ENCODE measurements at places on chromosomes 11 and 22.

GRCh38 chr11:71452199-71453036 is 585 bp upstream of the NADSYN1 start:
- peak overlapping the region; percentile 96 for H3K4me3 ChIP-seq
- peaks cover 28% of the 10 kb centered on the region for H3K4me1 ChIP-seq
- H3K27me3 ChIP-seq: no peaks in the 10 kb centered on the region
- peaks cover 68% of the 10 kb centered on the region for H3K36me3 ChIP-seq
- peak; percentile 31 for DNase-seq

DNA sequence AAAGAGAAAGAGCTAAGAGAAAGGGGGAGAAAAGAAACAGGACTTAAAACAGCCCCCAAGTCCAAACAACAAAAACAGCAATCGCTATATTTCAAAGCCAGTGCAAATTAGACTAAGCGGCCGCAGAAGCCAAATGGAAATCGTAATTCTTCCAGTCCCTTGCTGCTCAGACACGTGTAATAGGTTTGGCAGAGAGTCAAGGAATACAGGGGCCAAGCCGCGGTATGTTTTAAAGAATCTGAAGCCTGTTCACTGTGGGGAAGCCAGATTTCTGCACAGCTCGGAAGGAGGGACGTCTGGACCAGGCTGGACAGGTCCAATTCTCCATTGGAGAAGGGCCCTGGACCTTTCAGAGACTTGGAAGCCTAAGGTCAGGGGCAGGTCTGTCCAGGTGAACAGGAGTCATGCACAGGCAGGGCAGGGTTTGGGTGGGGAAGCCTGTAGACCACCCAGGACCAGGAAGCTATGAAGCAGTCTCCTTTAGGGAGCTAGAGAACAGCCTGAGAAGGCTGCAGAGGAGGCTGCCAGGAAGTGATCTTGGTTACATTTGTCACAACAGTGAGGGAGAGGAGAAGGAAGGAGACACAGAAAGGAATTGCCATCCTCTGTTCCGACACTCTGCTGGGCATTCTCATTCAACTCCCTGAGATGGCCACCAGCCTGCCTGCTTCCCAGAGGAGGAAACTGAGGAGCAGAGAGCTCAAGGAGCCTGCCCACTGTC is 265.5 kb upstream of the ISX start:
- H3K4me3 ChIP-seq: no peak overlapping the region
- H3K27me3 ChIP-seq: no peaks in the 10 kb centered on the region
- H3K36me3 ChIP-seq: no peaks in the 10 kb centered on the region
- no peaks in the 10 kb centered on the region for H3K4me1 ChIP-seq

DNA sequence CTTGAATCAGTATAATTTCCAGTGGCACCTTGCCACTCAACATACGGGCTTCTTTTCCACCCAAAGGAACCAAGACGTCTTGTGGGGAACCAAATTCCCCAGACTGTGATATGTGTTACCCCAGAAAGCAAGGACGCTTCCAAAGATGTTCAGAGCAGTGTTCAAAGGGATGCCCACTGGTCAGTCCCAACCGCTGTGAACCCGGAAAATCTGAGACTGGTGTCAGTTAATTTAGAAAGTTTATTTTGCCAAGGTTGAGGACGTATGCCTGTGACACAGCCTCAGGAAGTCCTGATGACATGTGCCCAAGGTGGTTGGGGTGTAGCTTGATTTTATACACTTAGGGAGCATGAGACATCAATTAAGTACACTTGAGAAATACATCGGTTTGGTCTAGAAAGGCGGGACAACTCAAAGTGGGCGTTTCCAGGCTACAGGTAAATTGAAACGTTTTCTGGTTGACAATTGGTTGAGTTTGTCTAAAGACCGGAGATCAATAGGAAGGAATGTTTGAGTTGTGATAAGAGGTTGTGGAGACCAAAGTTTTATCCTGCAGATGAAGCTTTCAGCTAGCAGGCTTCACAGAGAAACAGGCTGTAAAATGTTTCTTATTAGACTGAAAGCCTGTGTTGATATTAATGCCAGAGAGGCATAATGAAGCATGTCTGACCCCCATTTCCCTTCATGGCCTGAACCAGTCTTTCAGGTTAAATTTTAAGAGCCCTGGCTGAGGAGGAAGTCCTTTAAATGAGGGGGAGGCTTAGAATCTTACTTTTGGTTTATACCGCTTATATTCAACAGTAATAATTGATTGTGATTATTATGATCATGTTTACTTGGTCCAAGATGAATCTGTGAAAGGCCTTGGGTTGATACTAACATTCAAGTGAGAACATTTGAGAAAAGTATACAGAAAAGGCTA is 6.8 kb downstream of the APOL3 start:
- H3K27ac ChIP-seq: no peak overlapping the region
- no peak for DNase-seq
- H3K4me3 ChIP-seq: peak overlapping the region; percentile 46
- peaks cover 50% of the 10 kb centered on the region for H3K4me1 ChIP-seq
- H3K36me3 ChIP-seq: peaks cover 11% of the 10 kb centered on the region

GRCh38 chr22:24156141-24156912 is 25.0 kb upstream of the SUSD2 start:
- no peak overlapping the region for H3K27ac ChIP-seq
- H3K27me3 ChIP-seq: no peaks in the 10 kb centered on the region

GRCh38 chr11:120032766-120033390 is 105.0 kb downstream of the TRIM29 start:
- H3K4me3 ChIP-seq: no peak overlapping the region
- H3K27ac ChIP-seq: no peak overlapping the region
- H3K4me1 ChIP-seq: no peaks in the 10 kb centered on the region

DNA sequence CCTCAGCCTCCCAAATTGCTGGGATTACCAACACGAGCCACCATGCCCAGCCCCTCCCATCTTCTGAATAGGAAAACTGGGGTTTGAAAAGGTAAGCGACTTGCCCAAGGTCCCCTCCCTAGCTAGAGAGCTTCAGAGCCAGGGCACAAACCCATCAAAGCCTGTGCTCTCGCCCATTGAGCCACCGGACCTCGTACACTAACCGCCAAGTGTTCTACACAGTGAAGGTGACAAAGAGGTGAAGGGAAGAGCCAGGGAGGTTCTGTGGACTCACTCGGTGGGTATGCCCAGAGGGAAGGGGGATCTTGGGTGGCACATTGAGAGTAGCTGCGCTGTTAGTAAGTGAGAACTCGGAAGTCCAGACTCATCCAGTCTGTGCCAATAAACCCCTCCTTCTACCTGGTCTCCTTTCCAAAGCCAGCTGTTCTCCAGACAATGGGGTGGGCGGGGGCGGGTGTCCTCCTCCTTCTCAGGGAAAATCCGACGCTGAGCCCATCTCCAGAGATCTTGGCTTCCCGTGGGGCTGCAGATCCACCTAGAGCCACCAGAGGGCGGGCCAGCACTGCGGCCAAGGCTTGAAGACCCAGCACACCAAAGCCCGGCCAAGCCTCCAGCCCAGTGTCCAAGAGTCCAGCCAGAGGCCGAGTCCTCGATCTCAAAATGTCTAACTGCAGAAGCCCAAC is 3.2 kb upstream of the RTN4RL2 start:
- peaks cover 17% of the 10 kb centered on the region for H3K36me3 ChIP-seq
- peak; percentile 88 for DNase-seq
- H3K27ac ChIP-seq: no peak overlapping the region

DNA sequence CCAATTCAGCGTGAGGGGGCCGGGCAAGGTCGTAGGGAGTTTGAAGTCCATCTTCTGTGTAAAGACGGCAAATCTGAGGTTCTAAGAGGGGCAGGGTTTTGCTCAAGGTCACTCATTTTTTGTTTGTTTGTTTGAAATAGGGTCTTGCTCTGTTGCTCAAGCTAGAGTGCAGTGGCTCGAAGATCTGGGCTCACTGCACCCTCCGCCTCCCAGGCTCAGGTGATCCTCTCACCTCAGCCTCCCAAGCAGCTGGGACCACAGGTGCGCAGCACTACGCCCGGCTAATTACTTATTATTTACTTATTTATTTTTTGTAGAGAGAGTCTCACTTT is 355 bp upstream of the AP1B1 start:
- H3K4me1 ChIP-seq: peaks cover 46% of the 10 kb centered on the region
- no peaks in the 10 kb centered on the region for H3K27me3 ChIP-seq
- H3K36me3 ChIP-seq: peaks cover 22% of the 10 kb centered on the region
- DNase-seq: no peak
- H3K27ac ChIP-seq: peak overlapping the region; percentile 58

DNA sequence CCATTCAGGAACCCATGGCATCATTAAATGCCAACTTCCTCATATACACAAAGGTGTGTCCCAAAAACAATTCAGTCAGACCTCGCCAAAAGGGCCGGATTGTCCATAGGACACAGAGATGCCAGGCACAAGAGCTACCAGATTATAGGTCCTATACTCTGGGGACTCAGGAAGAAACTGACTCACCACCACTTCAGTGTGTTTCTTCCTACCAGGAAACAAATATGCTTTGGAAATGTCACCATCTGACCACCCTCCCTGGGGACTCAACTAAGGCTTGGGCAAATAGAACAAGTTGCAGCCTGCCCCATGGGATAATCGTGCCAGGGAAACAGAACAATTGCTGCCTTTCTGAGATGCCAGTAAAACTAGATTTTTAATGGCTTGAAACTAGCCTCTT is 11.7 kb downstream of the POU2AF3 start:
- DNase-seq: no peak
- no peak overlapping the region for H3K27ac ChIP-seq
- peaks cover 28% of the 10 kb centered on the region for H3K4me1 ChIP-seq
- peaks cover 5% of the 10 kb centered on the region for H3K36me3 ChIP-seq

Data from Calu3 (cell line).